CD4-positive, CD25-positive, alpha-beta regulatory T cell (primary cell): ENCODE measurements at places on chromosomes 5 and 9. TPM values are rescaled to one million over a fixed set of nuclear protein-coding genes. Genes with fewer than 3 reads are reported as not detected.

DNA sequence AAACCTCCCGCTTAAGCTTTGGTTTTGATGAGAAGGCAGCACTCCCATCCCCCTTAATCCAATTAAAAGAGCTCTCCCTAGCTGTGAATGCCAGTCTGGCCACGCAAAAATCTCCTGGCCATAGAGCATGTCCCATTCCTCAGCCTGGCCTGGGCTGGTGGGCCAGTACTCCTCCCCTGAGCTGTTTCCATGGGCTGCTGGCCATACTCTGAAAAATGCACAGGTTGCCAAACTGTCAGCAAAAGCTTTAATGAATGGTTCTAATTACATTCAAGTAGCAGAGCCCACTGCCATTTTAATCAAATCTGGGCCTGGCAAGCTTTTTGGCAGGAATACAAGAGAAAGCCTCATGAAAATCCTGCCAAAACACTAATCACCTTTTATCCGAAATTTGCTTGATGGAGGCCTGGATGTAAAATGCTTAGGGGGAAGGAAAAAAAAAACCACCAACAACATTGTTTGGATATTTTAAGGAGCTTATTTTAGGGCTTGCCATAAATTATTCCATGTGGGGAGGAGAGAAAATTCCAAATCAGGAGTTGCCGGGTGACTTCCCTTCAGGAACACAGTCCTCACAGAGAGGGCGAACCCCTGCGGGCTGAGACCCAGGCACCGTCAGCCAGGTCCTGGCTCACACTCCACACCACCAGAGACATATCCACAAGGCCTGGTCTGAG, 243.3 kb downstream of the SEC61B start:
- DNase-seq: no peak

DNA sequence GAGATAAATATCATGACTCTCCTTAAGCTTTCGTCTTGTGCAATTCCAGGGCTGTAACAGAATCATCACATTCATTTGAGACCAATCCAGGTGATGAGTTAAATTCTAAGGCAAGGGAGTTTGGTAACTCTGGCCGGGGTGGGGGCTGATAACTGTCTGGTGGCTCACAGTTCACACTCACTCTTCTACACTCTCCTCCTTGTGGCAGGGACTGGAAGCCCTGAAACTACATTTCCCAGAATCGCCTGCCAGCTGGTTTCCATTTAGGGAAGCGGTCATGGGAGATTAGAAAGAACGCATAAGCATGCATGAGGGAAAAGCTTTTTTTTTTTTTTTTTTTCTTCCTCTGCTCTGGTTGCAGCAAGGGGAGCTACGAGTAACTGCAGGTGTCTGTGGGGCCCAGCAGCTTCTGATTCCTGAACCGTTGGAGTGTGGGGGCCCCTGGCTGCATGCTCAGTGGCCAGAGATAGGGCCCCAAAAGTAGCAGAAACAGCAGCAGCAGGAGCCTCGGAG, 154.8 kb upstream of the TBC1D2 start:
- DNase-seq: no peak

The NPM1 gene
- total RNA-seq: 813 TPM

GRCh38 chr5:56037531-56038010, 42.8 kb upstream of the IL6ST start:
- DNase-seq: no peak

The GRM6 gene
- not detected for total RNA-seq

GRCh38 chr5:141715346-141715905, 33.4 kb upstream of the ARAP3 start:
- no peak for DNase-seq

The UBAP2 gene
- 38.9 TPM for total RNA-seq

GRCh38 chr5:171152382-171152781, 156.7 kb upstream of the TLX3 start:
- DNase-seq: no peak

The NAA35 gene
- total RNA-seq: 21.6 TPM

The LCN15 gene
- not detected for total RNA-seq

DNA sequence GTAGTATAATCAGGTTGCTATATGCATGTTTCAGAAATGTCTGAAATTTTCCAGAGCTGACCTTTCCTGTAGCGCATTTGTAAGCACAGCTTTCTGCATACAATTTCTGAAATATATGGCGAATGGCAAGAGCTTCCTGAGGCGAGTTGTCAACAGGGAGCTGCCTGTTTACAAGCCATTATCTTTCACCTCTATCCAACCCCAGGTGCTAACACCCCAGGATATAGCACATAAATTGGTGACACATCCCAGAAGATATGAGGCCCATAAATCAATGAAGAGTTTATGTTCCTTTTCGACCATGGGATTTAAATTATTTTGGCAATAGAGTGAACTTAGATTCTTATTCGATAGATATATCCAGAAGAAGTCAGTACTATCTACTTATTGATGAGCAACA, 379.8 kb downstream of the KDM4C start:
- DNase-seq: no peak

DNA sequence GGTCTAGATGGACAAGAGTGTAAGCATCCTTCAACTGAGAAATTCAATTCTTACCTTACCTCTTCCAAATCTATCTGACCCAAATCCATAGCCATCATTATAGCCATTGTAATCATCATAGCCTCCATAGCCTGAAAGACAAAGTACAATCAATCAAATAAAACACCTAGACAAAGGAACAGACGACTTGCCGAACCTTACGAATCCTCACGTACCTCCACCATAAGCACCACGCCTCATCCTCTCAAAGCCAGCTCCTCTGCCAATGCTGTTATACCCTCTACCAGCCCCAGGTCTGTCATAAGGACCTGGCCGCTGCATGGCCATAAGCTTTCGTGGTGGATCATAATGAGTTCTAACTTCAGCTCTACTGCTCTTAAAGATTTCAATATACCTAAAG, 5.5 kb downstream of the HNRNPH1 start:
- no peak for DNase-seq

DNA sequence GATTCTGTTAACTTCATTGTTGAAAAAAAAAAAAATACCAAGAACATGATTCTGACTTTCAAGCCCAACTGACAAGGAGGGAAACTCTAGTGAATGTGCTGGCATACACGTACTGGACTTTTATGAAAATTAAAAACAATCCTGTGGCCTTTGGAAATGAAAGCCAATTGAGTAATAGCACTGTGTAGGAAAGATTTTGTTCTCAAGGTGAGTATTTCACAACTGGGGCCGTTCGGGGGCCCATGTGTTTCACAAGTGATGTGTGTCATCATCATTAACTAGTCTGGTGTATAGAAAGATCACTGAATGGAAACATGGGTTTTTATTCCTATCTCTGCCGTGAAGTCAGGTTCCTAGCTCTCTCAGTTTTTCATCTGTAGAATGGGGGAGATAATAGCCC, 605.0 kb upstream of the CLINT1 start:
- no peak for DNase-seq

The COX7C gene
- 383 TPM for total RNA-seq

- DNase-seq: no peak
These were observed 66.4 kb upstream of the RUSC2 start for GRCh38 chr9:35423499-35423898.

GRCh38 chr5:11164531-11165294, 403.7 kb upstream of the DAP start:
- no peak for DNase-seq

GRCh38 chr5:158413122-158413680, 554.3 kb upstream of the CLINT1 start:
- no peak for DNase-seq

DNA sequence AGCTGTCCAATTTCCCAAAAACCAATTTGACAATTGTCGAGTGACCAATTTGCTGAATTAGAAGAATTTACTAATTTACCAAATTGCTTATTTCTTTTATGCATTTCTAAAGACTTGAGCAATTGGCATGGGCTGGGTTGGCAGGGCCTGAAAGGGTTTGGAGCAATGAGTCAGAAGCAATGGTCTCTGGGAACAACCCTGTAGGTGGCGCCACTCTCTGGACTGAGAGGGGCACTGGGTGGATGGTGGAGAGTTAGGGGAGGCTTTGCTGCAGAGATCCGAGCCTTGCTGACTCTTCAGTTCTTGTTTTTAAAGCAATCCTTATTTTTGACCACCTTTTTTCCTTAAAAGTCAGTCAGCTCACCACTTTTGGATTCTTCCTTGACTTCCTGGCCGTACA, 71.5 kb upstream of the RPS23 start:
- peak; percentile 17 for DNase-seq
